ENCODE measurements at places on chromosomes 5 and 9.

- DNase-seq = no peak
Measured at GRCh38 chr5:50576265-50576664, 90.2 kb upstream of the PARP8 start.

DNA sequence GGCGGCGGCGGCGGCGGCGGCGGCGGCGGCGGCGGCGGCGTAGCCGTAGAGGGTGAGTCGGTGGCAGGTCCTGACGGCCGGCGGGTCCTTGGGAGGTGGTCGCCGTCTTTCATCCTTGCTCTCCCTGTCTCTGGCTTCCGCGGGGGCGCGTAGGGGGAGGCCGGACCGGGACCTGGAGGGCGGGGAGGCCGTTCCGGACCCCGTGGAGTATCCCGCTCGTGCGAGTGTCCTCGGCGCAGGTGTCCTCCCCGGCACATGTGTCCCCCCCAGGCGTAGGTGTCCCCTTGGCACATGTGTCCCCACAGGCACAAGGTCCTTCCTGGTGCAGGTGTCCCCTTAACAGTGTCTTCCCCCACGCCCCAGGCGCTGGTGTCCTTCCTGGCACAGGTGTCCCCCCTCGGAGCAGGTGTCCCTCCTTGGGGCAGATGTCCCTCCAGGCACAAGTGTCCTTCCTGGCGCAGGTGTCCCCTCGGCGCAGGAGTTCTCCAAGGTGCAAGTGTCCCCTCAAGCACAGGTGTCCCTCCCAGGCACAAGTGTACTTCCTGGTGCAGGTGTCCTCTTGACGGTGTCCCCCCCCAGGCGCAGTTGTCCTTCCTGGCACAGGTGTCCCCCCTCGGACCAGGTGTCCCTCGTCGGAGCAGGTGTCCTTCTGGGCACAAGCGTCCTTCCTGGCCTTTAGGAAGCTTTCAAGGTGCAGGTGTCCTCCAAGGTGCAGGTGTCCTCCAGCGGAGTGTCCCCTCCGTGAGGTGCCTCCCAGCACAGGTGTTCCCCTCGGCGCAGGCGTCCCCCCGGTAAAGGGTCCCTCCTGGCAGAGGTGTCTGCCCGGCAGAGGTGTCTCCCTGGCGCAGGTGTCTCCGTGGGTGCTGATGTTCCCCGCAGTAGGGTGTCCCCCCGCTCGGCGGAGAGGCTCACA is 519 bp downstream of the EXOC3 start:
- peak; percentile 51 for DNase-seq

- no peak for DNase-seq
Measured at GRCh38 chr9:24614070-24614469, 68.4 kb upstream of the IZUMO3 start.

DNA sequence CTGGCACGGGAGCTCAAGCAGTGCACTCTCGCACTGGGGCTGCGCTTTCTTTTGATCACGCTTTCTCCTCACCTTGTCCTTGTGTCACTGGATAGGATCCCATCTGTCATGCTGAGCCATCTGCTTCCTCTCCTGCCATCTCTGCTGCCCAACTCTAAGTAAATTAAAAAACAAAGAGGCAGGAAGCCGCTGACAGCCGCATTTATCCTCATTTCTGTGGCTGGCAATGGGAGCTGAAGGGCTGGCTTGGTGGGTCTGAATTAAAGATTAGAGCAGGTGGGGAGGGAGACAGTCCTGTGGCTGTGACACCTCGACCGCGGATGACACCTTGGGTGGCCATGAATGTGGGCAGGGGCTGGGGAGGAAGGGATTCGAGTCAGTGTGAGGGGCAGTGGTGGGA is 159.2 kb upstream of the ALDH1B1 start:
- DNase-seq = no peak

- DNase-seq = no peak
Measured at GRCh38 chr5:150593996-150594395, 46.5 kb upstream of the SYNPO start.

DNA sequence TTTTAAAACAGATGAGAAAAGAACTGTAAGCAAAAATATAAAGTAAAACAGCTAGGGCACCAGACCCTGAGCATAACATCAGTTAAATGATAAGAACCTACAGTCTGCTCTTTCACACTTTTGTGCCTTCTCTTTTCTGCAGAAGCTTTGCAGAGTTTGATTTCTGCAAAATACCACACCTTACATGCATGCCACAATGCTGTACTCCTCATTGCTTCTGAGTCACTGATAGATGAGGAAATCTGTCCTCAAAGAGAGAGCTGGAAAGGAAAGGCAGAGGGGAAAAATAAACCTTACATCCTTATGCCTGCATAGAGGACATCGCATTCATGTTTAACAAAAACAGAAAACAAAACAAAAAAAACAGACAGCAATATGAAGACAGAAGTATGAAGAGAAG is 142.9 kb downstream of the ATPSCKMT start:
- DNase-seq = no peak

DNA sequence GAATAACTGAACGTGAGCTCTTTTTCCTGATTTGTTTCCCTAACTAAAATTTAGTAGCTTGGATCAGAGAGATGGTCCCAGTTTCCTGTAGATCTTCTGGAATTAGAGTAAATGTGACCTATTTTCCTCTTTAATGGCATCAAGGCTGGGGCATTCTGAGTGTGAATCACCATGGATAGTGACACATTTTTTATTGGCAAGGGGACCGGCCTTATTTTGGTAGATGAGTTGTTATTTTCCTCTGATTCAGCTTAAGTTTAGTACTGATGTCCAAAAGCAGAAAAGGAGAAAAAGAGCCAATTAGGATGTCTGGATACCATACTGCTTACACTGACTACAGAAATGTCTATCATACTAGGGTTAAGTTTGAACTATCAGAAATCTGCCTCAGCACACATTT is 68.1 kb downstream of the RNF38 start:
- DNase-seq = no peak

DNA sequence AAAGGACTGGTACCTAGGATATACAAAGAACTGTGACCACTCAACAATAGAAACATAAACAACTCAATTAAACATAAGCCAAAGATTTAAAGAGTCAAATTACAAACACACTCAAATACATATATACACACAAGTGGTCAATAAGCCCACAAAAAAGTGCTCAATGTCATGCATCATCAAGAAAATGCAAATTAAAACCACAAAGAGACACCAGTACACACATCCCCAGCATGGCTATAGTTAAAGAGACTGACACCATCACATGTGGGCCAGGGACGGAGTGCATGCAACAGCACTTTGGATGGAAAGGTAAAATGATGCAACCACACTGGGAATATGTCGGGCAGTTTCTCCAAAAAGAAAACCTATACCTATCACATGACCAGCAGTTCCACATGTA is 89.7 kb downstream of the CAAP1 start:
- DNase-seq = no peak

- no peak for DNase-seq
Measured at GRCh38 chr9:12318732-12319685, 374.2 kb upstream of the TYRP1 start.

- peak; percentile 73 for DNase-seq
Measured at GRCh38 chr5:139633295-139634027, 14.7 kb upstream of the CXXC5 start.

DNA sequence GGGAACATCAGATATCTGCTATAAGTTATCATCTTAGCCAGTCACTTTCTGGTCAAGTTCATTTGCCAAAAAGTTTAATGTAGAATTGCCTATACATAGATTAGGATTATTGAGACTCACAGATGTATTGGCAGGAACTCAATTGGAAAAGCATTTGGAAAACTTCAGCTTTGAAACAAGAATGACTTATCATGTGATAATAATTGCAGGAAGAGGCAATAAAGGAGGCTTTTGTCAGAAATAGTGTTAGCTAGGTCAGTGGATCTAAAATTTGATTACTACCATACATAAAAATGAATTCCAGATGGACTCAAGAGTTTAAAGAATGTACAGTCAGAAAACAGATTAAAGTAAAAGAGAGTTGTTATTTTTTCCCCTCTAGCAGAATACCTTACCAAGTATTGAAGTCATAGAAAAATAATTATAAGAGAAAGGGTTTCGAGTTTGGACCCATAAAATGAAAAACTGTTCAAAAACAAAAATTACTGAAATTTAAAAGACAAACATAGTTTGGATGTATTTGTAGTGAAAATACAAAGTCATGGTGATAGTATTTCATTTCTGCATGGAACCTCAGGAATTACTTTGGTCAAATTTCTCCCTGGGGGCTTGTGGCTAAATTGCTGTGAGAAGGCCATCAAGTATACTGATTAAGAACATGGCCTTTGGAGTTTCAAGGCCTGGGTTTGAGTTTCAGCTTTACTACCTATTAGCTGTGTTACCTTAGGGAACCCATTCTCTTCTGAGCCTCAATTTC is 159.9 kb downstream of the TMEM38B start:
- DNase-seq = no peak

GRCh38 chr5:39650008-39650762 is 225.4 kb upstream of the DAB2 start:
- no peak for DNase-seq
